Stimulated activated CD4-positive, alpha-beta T cell treated with anti-CD3 and anti-CD28 coated beads, Interleukin-4, amount 100 ng/mL, for 48 hours (primary cell): ENCODE measurements at places on chromosomes 16 and 17.
A peak's percentile ranks its signal among the peaks of the same experiment; 100 is the strongest.

- DNase-seq, result no peak
Observed at GRCh38 chr17:44837196-44837595, 7.1 kb upstream of the GJC1 start.

- DNase-seq, result no peak
Observed at GRCh38 chr17:39923836-39924690, 3.3 kb downstream of the ORMDL3 start.

DNA sequence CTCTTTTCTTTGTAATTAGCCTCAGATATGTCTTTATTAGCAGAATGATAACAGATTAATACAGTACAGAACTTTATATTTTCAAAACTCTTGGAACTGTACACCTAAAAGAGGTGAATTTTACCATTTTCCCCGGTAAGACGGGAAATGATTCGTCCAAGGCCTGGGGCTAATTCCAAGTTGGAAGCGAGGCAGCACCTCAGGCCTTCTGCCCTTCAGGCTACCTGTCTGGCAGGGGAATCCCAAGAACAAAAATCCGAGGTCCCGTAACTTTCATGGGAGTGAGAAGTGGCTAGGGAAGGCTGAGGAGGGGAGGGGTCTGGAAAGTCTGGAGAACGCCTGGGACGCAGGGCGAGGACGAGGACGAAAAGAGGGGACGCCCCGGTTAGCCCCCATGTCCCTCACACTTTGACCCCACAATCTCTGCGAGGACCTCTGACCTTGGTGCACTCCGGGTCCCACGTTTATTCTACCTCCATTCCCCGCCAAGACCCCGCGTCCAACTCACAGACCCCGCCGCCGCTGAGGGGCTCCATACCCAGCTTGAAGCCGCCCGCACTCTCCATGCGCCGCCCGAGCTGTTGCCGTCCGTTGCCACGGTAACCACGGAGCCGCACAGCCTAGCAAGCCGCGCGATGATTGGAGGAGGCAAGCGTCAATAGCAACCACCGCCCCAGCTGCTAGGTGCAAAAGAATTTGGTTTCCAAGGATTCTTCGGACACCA lies at the start of gene HYDIN:
HYDIN (minus strand) TSS at position 601 of the 724 bp plus-strand sequence. CDS start 43,827 bp downstream, outside the sequence.
- peak; percentile 9 for DNase-seq

- DNase-seq, result no peak
Observed at GRCh38 chr17:78180508-78180907, 6.3 kb downstream of the TK1 start.

DNA sequence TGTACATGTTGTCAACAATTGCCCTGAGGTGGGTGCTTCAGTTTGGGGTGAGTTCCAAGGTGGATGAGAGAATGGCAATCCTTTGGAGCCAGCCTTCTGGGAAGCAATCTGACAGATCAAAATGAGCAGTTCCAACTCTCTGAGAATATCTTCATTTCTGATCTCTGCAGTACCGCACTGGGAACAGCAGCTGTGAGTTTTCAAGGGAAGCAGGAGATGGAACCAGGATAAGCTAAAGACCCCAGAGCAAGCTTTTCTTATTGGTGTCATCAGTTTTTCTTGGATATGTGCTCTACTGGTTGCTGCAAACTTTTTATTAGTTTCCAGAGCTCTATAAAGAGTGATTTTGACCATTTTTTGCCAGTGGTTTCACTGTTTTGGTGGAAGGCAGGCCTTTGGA lies 94.7 kb downstream of the KCNJ12 start:
- DNase-seq, result no peak

DNA sequence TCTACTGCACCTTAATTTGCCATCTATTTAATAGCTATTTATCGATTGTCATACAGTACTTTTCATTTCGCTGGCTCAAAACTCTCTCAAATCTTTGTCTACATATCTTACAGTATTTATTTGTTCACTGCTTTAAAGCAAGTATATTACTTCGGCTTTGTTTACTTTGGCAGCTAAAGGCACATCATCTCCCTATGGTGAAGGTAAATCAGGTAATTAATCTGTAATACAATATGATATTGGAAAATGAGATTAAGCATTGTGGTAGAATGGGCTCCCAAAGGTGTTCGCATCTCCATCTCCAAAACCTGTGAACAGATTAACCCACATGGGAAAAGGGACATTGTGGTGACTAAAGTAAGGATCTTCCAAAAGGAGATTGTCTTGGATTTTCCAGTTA lies 6.5 kb downstream of the TMEM170A start:
- DNase-seq, result no peak

DNA sequence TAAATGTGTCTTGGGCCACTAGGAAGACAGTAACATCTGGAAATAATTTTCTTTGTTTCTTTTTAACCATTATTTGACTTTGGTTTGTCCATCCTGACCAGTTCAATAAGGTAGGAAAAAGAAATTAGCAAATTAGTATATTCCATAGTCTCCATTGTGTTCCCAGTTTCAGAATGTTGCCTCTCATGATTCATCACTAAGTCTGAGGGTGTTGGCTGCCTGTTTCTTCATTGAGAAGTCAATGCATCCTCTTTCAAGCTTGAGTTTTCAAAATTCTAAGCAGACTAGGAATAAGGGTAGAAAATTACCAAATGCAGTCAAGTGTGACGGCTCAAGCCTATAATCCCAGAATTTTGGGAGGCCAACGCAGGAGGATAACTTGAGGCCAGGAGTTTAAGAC lies 41.9 kb downstream of the ZFHX3 start:
- no peak for DNase-seq

DNA sequence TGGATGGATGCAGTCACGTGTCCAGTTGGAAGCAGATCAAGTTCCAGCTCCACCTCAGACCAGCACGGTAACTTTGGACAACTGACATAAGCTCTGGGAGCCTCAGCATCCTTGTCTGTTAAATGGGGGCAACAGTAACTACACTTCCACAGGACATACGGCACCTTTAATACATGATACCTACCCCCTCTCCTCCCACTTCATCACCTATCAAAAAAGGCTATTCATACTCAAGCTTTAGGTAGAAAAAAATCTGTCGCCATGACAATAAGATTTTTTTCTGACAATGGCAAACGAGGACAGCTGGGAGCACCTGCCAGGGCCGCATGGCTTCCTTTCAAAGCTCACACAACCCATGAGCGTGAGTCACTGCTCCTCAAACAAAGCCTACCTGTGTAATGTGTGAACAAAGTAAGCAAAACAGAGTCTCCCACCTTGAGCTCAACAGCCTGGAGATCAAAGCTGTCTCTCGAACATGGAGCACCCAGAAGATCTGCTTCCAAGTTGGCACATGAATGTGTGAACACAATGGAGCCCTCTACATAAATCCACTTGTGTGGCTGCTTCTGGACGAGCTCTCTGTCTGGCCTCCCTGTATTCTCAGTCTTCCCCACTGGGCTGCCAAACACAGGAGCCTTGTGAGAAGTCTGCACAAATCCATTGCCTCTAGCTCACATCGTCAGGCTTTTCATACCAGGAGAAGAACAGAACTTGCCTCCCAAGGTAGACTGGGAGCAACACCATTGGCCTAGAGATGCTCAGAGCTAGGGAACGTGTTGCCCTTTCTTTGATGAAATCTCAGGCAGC lies 459.7 kb downstream of the SOX9 start:
- no peak for DNase-seq
